ENCODE measurements at places on chromosomes 3 and 15. TPM values are rescaled to one million over a fixed set of nuclear protein-coding genes. Genes with fewer than 3 reads are reported as not detected.

The TBCCD1 gene
- total RNA-seq: 13.4 TPM

The TICRR gene
- 37.3 TPM for total RNA-seq

The AHSG gene
- total RNA-seq: 1.1 TPM

The NMNAT3 gene
- total RNA-seq: 3.5 TPM

The ITIH1 gene
- total RNA-seq: not detected

The NPAP1 gene
- 0.07 TPM for total RNA-seq

The SETMAR gene
- 25.6 TPM for total RNA-seq

The CFAP161 gene
- total RNA-seq: not detected

The POLG gene
- total RNA-seq: 53.4 TPM

GRCh38 chr3:137078040-137078439, 120.3 kb downstream of the IL20RB start:
- no peak overlapping the region for H3K27ac ChIP-seq
- no peaks in the 10 kb centered on the region for H3K27me3 ChIP-seq
- no peak overlapping the region for H3K4me3 ChIP-seq
- no peak for DNase-seq

DNA sequence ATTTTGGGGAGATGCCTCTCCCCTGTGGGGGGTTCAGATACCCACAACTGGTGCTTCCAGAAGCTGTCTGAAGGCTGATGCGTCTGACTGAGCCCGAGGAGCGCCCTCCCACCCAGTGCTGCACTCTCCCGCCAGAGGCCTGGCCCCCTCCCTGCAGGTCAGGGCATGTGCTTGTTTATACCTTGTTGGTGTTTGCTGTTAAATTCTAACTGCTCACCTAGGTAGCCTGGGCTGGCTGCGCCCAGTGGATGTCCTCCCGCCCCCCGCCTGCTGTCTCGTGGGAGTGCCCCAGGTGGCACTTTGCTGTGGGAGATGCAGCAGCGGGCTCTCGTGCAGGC, 12.9 kb downstream of the KLF13 start:
- H3K36me3 ChIP-seq: no peaks in the 10 kb centered on the region
- DNase-seq: no peak
- H3K27me3 ChIP-seq: no peaks in the 10 kb centered on the region
- no peak overlapping the region for H3K4me3 ChIP-seq
- H3K4me1 ChIP-seq: peaks cover 15% of the 10 kb centered on the region

GRCh38 chr3:70989174-70989573, 594.4 kb downstream of the FOXP1 start:
- DNase-seq: no peak
- H3K36me3 ChIP-seq: peaks cover 3% of the 10 kb centered on the region
- H3K4me1 ChIP-seq: no peaks in the 10 kb centered on the region
- no peaks in the 10 kb centered on the region for H3K27me3 ChIP-seq

DNA sequence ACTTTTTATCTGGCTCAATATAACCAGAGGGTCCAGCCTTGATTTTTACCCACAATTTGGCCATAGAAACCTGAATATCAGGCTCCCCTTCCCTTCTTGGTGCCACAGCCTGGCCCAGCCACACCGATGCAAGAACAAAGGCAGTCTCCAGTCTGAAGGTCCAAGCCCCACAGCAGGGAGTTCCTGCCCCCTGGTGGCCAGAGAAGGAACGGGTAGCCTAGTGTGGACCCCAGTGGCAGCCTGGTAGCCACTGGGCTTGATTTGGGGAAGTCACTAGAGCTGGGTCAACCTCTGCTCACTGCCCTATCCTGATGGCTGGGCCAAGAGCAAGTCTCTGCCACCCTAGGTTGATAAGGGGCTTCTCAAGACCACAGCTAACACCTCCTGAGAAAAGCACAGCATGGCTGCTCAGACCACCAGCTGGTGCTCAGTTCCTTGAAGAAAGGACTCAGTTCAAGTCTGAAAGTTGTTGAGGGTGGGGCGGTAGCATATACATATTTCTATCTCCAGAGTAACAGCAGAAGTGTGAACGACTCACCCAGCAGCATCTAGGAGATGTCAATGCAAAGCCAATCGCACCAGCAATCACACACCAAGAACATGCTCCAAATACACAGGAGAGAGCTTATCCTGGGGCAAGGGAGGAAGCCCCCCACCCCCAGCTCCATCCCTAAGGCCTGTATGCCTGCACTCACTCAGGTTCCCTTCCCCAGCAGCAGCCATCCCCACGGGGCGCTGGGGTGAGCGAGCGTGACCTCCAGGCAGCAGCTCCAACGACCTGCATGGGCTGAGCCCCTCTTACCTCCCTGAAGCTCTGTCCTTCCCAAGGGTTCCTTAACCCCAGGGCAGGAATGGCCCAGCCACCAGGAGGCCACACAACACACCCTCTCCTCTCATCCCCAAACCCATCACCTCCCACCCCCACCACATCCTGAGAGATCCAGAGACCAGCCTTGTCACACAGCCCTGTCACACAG, 7.6 kb downstream of the PFKFB4 start:
- DNase-seq: peak; percentile 54
- H3K36me3 ChIP-seq: peaks cover 18% of the 10 kb centered on the region
- peaks cover under 1% of the 10 kb centered on the region for H3K4me1 ChIP-seq
- peak overlapping the region; percentile 25 for H3K27ac ChIP-seq
- no peak overlapping the region for H3K4me3 ChIP-seq

- no peaks in the 10 kb centered on the region for H3K36me3 ChIP-seq
- no peak for DNase-seq
- H3K4me1 ChIP-seq: peaks cover 5% of the 10 kb centered on the region
- H3K27ac ChIP-seq: no peak overlapping the region
Measured at GRCh38 chr15:80747317-80748053, 31.7 kb upstream of the CEMIP start.

GRCh38 chr3:49879721-49880120, 10.0 kb upstream of the CAMKV start:
- no peaks in the 10 kb centered on the region for H3K27me3 ChIP-seq
- no peak overlapping the region for H3K27ac ChIP-seq
- peaks cover 18% of the 10 kb centered on the region for H3K4me1 ChIP-seq
- no peak overlapping the region for H3K4me3 ChIP-seq

- no peak for DNase-seq
- no peak overlapping the region for H3K27ac ChIP-seq
- H3K4me1 ChIP-seq: peaks cover 11% of the 10 kb centered on the region
- no peak overlapping the region for H3K4me3 ChIP-seq
- H3K27me3 ChIP-seq: no peaks in the 10 kb centered on the region
Measured at GRCh38 chr3:183988216-183988790, 29.4 kb downstream of the ABCC5 start.

DNA sequence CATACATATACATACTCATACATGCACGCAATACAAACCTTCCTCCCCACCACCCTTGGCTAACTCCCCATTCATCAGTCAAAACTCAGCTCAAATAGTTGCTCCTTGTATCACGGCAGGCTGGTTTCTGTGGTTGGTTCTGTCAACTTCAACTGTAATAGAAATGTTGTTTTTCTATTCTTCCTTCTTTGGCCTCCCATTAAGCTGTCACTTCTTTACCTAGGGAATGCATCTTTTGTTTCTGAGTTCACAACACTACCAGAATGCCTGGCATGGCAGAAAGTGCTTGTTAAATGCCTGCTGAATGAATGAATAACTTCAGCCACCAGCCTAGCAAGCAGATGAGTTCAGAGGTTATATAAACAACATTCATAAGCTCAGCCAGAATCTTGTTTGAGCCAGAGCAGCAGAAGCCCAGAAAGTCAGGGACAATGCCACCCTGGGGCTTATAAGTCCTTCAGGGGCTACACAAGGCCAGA, 63.1 kb downstream of the B3GALNT1 start:
- H3K27me3 ChIP-seq: no peaks in the 10 kb centered on the region
- H3K4me3 ChIP-seq: no peak overlapping the region
- H3K36me3 ChIP-seq: no peaks in the 10 kb centered on the region
- no peak overlapping the region for H3K27ac ChIP-seq
- no peaks in the 10 kb centered on the region for H3K4me1 ChIP-seq

DNA sequence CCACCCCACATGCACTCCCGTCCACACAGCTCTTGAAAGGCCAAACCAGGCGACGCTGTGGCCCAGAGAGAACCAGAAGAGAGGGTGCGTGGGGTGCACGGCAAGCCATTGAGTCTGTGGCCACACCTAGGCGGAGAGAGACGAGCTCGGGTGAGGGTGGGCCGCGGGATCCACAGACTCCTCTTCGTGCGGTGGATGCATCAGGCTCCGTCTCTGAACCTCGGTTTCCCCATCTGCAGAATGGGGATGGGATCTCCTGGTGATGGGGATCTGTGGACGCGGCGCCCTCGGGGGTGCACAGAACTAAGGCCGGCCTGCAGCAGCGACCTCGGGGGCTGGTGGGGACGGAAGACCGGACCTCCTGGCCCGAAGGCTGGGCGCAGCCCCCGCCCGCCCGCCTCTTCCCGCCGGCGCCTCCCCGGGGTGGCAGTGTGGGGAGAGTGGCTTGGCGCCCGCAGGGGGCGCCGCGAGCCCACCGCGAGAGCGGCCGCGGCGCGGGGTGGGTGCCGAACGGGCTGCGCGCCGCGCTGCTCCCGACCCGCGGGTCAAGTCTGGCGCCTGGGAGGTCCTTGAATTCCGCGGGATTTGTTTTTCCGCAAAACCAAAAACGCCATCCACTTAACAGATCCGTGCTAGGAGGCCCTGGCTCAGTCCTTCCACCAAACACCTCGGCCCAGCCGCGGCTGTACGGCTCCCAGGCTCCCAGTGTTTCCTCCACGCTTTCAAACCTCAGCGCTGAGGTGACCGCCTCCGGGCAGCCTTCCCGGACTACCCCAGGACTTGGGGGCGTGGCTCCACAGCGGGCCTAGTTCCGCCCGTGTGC, 13.2 kb upstream of the ADPGK start:
- H3K4me1 ChIP-seq: no peaks in the 10 kb centered on the region
- no peaks in the 10 kb centered on the region for H3K27me3 ChIP-seq
- DNase-seq: peak; percentile 70
- H3K27ac ChIP-seq: no peak overlapping the region
- no peaks in the 10 kb centered on the region for H3K36me3 ChIP-seq

GRCh38 chr3:40827226-40827625, 302.5 kb downstream of the ZNF621 start:
- DNase-seq: no peak
- H3K36me3 ChIP-seq: no peaks in the 10 kb centered on the region
- H3K4me1 ChIP-seq: no peaks in the 10 kb centered on the region
- no peaks in the 10 kb centered on the region for H3K27me3 ChIP-seq
- H3K4me3 ChIP-seq: no peak overlapping the region

DNA sequence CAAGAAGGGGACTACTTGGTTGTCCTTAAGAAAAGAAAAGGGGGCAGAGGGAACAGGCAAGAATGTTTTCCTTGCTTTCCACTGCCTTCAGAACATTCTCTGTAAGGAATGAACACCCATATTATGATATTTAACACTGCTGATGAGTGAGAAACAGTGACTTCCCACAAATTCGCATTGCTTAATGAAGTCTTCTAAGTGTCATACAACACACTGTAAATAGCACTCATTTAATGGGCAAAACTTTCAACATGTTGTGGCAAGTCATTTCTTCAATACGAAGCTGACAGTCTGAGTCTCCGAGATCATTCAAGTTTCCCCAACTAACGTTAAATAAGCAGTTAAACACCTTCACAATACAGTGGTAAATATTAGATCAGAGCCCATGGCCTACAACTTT, 464.4 kb downstream of the SHQ1 start:
- no peak for DNase-seq
- no peak overlapping the region for H3K4me3 ChIP-seq
- no peak overlapping the region for H3K27ac ChIP-seq
- no peaks in the 10 kb centered on the region for H3K27me3 ChIP-seq

DNA sequence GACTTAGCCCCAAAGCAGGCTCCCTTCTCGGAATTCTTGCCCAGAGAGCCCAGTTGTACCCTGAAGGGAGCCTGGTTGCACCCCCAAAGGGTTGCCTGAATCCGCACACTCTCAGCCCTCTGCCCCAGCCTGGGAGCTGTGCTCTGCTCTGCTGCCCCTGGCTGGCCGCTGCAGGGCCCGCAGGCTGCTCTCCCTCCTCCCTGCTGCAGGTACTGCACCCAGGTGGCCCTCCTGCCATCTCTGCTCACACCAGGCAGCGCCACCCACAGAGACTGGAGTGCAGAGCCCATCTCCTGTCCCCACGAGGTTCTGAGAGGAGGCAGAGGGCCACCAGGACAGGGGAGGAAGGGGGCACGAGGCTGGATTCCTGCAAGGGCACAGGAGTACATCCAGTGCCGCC, 134.2 kb upstream of the NSMCE3 start:
- H3K4me3 ChIP-seq: no peak overlapping the region
- no peaks in the 10 kb centered on the region for H3K27me3 ChIP-seq
- peaks cover 12% of the 10 kb centered on the region for H3K4me1 ChIP-seq
- no peak overlapping the region for H3K27ac ChIP-seq

GRCh38 chr3:70981231-70981880, 602.2 kb downstream of the FOXP1 start:
- H3K27ac ChIP-seq: no peak overlapping the region
- H3K4me1 ChIP-seq: peaks cover 4% of the 10 kb centered on the region
- H3K36me3 ChIP-seq: peaks cover 19% of the 10 kb centered on the region
- no peak for DNase-seq
- H3K4me3 ChIP-seq: no peak overlapping the region

- peaks cover 4% of the 10 kb centered on the region for H3K36me3 ChIP-seq
- no peak for DNase-seq
- 0 out of 2 replicates have a peak, but pooled peaks cover 2% of the 10 kb centered on the region for H3K4me1 ChIP-seq
- H3K4me3 ChIP-seq: no peak overlapping the region
- H3K27ac ChIP-seq: no peak overlapping the region
- no peaks in the 10 kb centered on the region for H3K27me3 ChIP-seq
Measured at GRCh38 chr3:133570139-133570936, 3.1 kb upstream of the CDV3 start.

DNA sequence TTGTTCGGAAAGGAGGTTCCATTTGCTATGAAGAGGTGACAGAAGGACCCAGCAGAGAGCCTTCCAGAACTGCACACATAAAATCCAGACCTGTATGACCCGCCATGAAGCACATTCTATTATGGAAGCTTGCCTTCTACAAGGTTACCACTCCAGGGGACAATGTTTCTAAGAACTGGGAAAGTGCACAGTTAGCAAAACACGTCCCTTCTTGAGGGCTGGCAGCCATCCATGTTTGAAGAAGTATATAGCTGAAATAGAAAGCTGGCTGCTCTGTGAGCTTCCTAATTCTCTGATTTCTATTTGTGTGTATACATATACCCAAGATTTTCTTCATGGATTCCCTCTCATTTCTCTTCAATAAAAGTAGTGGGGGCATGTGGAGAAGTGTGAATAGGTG, 74.6 kb downstream of the CNTN3 start:
- no peaks in the 10 kb centered on the region for H3K4me1 ChIP-seq
- no peak overlapping the region for H3K27ac ChIP-seq
- H3K4me3 ChIP-seq: no peak overlapping the region
- H3K27me3 ChIP-seq: no peaks in the 10 kb centered on the region
- DNase-seq: no peak

DNA sequence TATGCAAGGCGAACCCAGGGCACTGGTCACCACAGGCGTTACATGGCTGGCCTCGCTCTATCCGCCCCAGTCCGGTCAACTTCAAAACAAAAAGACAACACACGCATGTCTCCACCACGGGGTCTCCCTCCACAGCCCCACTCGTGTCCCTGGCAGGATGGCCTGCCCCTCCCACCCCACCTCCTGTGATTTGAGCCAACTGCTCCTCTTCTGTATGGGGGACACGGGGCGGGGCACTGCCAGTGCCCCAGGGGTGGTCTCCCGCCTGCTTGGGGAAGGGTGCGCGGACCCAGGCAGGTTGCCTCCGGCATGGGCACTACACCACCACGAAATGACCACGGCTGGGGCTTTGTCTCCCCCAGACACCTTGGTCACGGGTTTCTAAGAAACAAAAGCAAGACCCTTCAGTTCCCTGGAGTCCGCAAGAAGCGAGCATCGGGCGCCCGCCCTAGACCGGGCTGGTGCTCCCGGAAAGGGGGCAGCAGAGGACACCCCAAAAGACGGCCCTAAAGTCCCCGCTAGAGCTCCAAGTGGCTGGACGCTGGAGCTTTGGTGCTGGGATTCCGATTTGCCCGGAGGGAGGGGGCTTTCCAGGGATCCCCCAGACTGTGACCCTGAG, 219.3 kb upstream of the PRICKLE2 start:
- DNase-seq: no peak
- H3K36me3 ChIP-seq: no peaks in the 10 kb centered on the region
- H3K4me3 ChIP-seq: peak overlapping the region; percentile 63
- no peaks in the 10 kb centered on the region for H3K27me3 ChIP-seq

All from H1 (cell line).